ENCODE measurements at places on chromosomes 13 and 19.

DNA sequence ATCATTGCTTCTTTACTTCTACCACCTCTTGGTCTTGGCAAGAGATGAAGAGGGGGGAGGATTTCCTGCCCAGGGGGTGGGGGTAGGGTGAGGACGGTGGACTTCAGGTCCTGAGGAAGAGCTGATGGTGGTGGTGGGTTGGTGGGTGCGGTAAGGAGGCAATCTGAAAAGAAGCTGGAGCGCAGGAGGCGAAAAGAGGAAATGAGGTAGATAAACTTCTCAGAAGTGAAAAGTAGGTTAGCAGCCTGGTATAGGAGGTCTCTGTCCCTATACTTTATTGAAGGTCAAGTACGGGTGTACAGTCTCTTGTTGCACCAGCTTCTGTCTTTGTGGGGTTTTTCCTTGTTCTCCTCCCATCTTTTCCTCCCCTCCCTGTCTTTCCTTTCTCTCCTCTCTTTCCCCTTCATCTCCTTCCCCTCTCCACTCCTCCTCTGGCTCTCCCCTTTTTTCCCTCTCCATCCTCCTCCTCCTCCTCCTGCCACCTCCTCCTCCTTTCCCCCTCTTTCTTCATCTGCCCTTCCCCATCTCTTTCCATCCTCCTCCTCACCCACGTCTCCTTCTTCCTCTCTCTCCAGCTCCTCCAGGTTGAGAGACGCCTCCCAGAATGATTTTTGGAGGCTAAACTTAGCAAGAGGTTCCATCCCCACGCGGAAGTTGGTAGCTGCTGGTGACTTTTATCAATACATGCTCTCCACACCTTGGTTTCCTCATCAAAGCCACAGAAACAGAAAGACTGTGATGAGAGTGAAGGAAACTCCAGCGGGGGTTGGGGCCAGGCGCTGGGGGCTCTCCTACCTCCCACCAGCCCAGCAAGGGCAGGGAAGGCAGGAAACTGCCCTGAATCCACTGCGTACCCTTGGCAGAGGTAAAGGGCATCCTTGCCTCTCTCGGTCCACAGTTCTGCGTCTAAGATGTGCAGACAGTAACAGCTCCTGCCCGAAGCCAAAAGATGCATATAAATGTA is 15.3 kb downstream of the TNFSF14 start:
- peak; percentile 47 for DNase-seq

DNA sequence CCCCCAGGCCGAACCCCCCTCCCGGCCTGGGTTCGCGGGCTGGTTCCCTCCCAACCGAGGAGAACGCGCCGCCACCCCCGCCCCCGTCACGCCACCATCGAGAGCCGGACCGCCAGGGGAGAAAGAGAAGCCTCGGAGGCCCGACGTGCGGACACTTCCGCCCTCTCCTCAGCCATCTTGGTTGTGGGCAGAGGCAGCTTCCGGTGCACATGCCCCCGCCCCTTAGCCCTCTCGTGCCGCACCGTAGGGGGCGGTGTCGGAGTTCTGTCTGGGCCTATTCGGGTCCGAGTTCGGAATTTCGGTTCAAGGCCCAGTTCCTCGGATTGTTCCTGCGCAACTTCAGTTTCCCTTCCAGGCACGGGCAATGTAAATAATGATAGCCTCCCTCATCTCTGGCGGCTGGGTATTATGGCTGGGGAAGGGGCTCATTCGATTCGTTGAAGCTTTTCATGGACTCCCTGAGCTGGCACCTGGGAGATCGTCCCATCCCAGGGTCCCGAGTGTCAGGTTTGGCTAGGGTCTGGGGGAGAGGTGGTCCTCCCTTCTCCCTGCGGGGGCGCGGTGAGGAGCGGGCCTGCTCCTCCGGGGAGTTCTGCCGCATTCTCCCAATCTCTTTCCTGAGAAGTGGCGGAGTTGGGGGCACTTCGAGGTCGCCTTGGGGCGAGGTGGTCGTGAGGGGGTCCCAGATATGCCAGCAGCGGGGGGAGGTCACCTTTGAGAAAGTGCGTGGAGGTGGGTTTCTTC is at the start of the genes IER2 and STX10:
IER2 (plus strand) TSS at position 225 of the 744 bp plus-strand sequence. CDS start 2,776 bp downstream, outside the sequence.
STX10 (minus strand) TSS at position 189 of the 744 bp plus-strand sequence. CDS start 202 bp downstream, outside the sequence.
- peak; percentile 90 for DNase-seq

GRCh38 chr19:6262519-6262918 is 17.3 kb downstream of the MLLT1 start:
- no peak for DNase-seq

DNA sequence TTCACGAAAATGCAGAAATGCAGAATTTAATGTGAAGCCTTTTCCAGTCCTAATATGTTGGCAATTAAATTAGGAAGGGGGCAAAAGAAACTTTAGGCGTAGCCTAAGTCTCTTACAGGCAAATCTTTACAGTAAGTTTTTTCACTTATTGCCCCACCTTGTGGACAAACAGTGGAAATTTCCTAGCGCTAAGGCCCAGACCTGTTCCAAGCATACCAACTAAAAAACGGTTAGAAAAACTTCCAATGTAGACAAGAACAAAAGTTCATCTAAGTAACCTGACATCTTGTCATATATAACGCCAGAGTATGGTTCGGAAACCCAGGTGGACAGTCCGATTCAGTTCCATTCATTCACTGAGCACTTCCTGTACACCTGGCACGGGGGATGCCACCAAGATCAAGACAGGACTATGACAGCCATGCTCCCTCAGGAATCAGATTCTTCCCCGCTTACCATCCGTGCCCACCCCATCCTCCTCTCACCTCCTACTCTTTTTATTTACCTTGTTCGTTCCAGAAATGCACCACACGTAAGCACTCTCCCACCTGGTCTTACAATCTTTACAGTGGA is 4.9 kb downstream of the ZAR1L start:
- no peak for DNase-seq

DNA sequence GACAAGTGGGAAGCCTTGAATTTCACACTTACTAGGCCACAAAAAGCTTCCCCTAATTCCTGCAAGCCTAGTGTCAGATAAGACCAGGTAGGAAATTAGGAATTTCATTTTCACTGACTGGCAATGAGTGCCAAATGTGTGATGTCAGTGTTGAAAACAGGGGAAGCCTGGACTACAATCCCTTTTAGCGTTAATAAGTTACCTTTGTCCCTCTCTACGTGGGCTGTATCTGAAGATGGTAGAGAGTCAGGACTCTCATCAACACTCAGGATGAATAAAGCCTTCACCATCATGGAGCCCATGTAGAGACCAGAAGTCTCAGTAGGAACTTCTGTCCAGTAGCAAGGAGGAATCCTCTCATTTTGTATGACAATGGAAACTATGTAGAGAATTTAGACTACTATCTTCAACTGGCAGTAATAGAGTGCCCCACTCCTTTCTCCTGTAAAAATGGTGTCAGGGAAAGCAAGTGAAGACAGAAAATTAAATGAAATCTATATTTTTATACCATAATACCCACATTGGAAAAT is 324.1 kb upstream of the KLHL1 start:
- DNase-seq, result no peak

- DNase-seq, result no peak
Observed at GRCh38 chr19:50909240-50910070, 1.7 kb downstream of the KLK4 start.

DNA sequence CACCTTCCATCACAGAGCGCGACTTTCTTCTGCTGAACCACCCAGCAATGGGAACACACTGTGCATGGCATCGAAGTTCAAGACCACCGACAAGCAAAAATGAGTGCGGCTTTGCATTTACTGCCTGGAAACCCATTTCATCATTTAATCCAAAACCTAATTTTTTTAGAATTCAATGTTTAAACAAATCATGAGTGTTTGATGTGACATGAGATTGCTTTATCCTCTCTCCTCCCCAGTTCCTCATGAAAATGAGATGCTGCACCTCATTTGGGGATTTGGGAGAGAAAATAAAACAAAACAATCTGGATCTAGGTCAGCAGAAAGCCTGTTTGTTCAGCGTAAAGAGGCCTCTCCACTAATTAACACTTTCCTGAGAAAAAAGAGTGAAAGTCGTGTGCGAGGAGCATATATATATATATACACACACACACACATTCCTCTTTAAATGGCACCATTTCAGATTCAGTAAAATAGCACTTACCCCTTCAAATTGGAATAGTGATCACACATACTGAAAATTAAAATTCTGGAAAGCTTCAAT is 126.2 kb downstream of the DCT start:
- no peak for DNase-seq

DNA sequence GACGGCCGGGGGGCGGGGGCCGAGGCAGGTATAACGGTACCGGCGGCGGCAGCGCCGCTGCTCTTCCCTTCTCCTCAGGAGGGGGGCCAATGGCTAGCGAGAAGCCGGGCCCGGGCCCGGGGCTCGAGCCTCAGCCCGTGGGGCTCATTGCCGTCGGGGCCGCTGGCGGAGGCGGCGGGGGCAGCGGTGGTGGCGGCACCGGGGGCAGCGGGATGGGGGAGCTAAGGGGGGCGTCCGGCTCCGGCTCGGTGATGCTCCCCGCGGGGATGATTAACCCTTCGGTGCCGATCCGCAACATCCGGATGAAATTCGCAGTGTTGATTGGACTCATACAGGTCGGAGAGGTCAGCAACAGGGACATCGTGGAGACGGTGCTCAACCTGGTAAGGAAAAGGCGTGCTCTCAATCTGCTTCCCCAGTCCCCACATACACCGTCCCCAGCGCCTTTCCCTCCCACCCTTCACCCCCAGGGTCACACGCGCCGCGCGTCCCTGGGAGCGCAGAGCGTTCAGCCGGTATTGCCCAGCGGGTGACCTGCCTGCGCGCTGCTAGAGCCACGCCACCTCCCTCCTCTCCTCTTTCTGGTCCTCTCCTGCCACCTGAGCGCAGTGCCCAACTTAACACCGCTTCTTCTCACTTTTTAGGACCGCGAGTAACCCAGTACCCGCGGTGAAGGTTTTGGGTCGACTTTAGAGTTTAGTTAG is 814 bp downstream of the NBEA start:
- no peak for DNase-seq

- DNase-seq, result no peak
Observed at GRCh38 chr19:16830679-16831078, 1.5 kb downstream of the SIN3B start.

- no peak for DNase-seq
Observed at GRCh38 chr13:40269086-40269485, 397.4 kb downstream of the FOXO1 start.

DNA sequence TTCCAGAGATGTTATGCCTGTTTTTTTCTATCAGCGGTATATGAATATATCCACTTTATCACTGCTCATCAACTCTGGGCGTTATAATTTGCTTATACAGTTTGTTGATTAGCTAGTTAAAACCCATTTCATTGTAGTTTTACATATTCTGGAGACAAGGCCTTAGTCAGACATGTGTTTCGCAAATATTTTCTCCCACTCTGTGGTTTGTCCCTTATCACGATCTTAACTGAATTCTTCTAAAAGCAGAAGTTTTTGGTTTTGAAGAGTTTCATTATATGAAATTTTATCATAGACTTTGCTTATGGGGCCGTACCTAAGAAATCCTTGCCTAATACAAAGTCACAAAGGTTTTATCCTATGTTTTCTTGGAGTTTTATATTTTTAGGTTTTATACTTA is 84.6 kb downstream of the FRY start:
- no peak for DNase-seq

DNA sequence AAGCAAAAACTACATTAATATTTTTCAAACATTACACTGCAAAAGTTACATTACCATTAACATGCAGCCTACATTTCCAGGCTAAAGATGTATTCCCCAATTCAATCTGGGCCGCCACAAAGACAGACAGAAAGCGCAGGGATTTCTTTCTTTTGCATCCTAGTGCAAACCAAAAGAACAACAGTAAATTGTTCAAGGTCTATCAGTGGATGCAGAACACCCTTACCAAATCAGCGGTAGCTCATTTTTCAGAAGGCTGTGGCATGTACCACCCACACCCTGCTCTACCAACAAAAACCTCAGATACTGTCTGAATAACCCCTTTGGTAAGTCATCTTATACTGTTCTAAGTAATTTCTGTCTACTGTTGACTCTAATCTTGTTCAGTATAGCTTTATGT is 3.6 kb downstream of the TPT1 start:
- no peak for DNase-seq

GRCh38 chr13:78137404-78138142 is 218.9 kb upstream of the EDNRB start:
- no peak for DNase-seq

DNA sequence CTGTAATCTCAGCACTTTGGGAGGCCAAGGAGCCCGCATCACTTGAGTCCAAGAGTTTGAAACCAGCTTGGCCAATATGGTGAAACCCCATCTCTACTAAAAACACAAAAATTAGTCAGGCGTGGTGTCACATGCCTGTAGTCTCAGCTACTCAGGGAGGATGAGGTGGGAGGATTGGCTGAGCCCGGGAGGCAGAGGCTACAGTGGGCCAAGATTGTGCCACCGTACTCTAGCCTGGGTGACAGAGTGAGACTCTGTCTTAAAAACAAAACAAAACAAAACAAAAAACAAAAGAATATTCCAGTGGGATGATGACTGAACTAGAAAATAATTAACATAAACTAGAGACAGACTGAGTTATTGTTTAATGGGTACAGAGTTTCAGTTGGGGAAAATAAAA is 81.7 kb upstream of the ABCC4 start:
- DNase-seq, result no peak

GRCh38 chr19:20247016-20247683 is 80.1 kb downstream of the ZNF486 start:
- no peak for DNase-seq

GRCh38 chr19:2587001-2587719 is 111.2 kb downstream of the GADD45B start:
- DNase-seq, result no peak

GRCh38 chr13:79973533-79973963 is 367.4 kb downstream of the SPRY2 start:
- no peak for DNase-seq

Measured in stimulated activated CD8-positive, alpha-beta memory T cell treated with anti-CD3 and anti-CD28 coated beads, Interleukin-15, amount 100 ng/mL, for 4 hours (primary cell).